ENCODE measurements at places on chromosomes 11 and 22.

- DNase-seq, result no peak
Observed at GRCh38 chr22:35316751-35317150, 17.1 kb downstream of the TOM1 start.

GRCh38 chr11:62770778-62771143 lies 435 bp upstream of the TAF6L start:
- no peak for DNase-seq

- DNase-seq, result no peak
Observed at GRCh38 chr11:1199241-1199750, 23.6 kb upstream of the MUC5B start.

DNA sequence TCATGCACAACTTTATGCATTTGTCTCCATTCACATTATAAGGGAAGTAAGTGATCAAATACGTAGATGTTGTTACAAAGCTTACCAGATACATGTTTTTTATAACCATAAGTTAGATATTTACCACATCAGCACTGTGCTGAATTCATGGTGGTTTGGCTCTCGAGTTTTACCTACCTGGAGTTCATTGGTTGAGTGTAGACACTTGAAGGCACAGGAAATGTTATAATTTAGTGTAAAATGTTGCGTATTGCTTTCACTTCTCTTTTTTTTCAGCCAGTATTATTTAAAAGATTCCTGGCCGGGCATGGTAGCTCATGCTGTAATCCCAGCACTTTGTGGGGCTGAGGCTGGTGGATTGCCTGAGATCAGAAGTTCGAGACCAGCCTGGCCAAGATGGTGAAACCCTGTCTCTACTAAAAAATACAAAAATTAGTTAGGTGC lies 53.1 kb upstream of the GRK2 start:
- DNase-seq, result no peak

GRCh38 chr11:28900427-28900826 lies 792.2 kb downstream of the METTL15 start:
- DNase-seq, result no peak
